ENCODE measurements at places on chromosomes 12 and 14.

- DNase-seq, result no peak
These were observed 39.6 kb upstream of the MED13L start for GRCh38 chr12:116317139-116317538.

GRCh38 chr12:50538182-50538581 is 33.4 kb downstream of the DIP2B start:
- DNase-seq, result no peak

DNA sequence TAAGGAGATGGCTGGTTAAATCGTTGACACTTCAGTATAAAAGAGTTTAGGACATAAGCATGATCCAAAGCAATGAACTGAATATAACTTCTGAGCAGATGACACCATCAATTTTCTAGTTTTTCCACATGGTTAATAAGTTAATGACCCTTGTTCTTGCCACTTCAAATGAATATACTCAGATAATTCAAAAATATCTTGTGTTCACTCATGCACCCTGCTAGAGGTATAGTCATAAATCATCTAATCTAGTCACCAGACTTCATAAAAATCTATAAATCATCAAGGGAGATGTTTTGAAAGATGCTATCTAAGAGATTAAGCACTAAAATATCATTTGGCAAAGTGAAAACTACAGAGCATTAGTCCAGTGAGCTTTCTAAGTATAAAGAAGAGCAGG is 131.9 kb downstream of the MDGA2 start:
- no peak for DNase-seq

DNA sequence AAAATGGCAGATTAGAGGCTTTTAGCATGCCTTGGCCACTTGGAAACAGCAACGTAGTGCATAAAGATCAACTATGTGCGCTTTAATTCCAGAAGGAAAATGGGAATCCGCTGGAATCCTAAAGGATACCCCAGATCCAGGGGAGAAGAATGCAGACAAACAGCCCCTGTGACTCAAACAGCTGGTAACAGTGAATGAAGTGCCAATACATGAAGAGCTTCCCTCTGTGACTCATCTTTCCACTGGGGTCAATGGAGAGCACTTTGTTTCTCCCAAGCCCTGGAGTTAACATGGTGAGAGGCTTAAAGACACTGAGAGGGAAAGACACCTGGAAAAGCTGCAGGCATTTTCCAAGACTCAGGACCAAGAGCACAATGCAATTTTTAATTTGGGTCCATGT is 263.1 kb downstream of the CEP128 start:
- no peak for DNase-seq

GRCh38 chr14:70664698-70665447 is 23.2 kb downstream of the TTC9 start:
- no peak for DNase-seq

DNA sequence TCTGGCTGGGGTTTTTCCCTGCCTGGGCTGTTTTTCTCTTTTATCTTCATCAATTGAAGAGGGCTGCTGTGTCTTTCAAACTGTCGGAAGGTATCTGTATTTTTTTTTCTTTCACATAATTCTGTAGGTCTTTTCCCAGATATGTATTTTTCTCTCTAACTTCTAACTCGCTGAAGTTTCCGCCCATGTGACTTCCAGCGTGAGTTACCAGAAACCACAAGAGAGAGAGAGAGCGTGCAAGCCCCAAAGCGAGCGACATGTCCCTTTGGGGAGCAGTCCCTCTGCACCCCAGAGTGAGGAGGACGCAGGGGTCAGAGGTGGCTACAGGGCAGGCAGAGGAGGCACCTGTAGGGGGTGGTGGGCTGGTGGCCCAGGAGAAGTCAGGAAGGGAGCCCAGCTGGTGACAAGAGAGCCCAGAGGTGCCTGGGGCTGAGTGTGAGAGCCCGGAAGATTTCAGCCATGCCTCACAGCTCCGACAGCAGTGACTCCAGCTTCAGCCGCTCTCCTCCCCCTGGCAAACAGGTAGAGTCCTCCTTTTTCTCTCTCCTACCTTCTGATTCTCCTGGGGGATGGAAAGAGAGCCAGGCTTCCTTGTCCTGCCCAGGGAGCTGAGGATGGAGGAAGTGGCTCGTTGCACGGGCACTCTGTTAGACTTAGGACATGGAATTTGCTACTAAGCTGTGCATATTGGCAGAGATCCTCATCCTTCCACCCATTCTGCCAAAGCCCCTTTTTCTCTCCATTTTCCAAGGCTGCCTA is at the start of gene BATF:
BATF (plus strand) TSS at position 246 of the 759 bp plus-strand sequence; CDS start at position 460, 214 bp downstream.
- no peak for DNase-seq

DNA sequence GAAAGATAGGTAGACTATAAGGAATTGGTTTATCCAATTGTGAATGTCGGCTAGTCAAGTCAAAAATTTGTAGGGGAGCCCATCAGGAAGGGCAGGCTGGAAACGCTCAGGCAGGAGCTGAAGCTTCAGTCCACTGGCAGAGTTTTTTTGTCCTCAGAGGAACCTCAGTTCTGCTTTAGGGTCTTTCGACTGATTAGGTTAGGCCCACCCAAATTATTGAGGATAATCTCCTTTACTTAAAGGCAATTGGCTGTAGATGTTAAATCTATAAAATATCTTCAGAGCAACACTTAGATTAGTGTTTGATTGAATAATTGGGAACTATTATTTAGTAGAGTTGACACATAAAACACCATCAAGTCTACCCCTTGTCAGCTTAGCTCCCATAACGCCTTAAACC is 105.5 kb upstream of the ARHGAP5 start:
- no peak for DNase-seq

DNA sequence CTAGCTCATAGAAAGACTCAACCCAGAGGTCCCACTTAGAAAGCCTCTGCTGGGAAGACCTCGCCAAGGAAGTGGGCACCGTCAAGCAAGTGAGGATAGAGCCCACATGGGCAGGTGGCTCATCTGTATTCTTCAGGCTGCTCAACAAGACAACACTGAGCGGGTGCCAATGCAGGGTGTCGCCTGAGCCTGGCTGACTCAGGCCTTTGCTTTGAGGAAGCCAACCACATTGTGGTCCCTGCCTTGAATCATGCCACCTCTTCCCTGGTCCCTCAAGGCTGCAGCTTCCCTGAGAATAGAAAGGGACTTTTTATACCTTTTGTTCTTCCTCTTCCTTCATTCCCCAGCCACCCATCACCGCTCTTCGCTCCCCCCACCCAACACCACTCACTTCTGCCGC is 2.1 kb upstream of the RNASE13 start:
- no peak for DNase-seq

- DNase-seq, result no peak
These were observed 270.4 kb upstream of the RTL1 start for GRCh38 chr14:101173698-101174521.

- DNase-seq, result no peak
These were observed 13.0 kb downstream of the ZFP36L1 start for GRCh38 chr14:68779761-68780323.

DNA sequence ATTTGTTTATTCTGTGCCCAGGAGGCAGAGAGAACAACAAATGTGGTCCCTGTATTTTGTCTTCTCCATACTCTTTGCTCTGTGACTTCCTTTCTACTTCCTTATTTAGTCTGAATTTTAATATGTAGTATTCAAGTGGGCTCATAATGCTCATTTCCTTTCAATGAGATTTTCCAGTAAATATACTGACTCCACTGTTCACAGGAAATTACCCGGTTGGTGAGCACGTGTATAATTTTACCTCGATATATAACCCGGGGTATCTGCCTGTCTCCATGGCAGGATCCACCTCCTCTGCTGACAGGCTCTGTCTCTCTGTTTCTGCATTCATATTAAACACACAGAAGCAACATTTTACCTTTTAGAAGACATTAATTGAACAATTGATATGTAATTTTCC is 166.0 kb downstream of the SLC38A4 start:
- DNase-seq, result no peak

DNA sequence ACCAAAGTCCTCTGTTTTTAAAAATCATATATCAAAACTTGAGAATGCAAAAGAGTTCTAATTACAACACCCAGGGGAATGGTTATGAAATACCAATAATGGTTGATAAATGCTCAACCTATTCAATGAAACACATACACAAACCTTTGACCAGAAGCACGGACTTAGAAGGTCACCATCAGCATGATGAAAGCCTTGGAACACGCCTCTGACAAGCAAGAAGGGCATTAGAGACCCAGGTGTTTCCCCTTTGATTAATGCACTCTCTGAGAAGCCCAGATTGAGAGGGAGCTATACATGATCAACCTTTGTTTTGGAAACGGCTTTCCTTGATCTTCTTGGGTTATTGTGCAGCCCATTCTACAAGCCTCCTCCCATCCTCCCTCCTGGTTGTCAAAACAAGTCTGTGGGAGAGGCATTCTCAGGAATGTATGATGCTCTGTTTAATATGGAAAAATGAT is 69.0 kb downstream of the ZFP36L1 start:
- no peak for DNase-seq

DNA sequence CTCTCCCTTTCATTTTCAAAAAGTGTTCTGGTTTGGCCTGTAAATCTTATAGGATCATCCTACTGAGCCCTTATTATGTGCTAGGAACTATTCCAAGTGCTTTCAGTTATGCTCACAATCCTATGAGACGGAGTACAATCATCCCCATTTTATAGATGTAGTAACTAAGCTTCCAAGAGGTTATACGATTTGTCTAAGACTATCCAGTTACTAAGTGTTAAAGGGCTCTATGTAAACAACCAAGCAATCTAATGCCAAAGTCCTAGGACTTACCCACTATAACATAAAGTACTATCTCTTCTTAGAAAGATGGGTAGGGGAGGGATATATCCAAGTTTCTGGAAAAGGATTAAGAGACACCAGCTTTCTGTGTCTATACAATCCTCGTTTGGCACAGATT is 6.7 kb downstream of the CFL2 start:
- DNase-seq, result no peak

Data from HuH-7.5 (cell line).